ENCODE measurements at places on chromosomes 4 and X. TPM values are rescaled to one million over a fixed set of nuclear protein-coding genes. Genes with fewer than 3 reads are reported as not detected.

- no peak for DNase-seq
These were observed 824.0 kb downstream of the RAPGEF2 start for GRCh38 chr4:159926871-159927270.

DNA sequence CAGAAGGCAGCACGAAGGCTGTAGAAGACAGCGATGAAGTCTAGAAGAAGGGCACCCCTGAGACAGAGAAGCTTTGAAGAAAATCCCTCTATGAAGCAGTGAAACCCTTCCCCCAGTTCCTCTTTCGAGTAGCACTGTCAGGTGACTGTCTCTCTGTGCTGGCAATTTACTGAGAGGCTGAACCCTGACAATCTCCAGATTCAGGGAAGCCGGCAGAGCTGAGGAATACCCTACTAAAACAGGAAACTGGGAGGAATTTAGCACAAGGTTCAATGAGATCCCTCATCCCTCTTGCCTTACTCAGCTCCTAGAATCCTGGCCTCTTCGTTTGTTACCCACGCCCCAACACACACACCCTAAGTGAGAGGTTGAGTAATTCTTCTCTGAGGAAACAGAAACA lies 239.7 kb upstream of the NOCT start:
- peak; percentile 14 for DNase-seq

Gene PABPC4L
- polyA plus RNA-seq = 1.8 TPM

GRCh38 chrX:149131774-149132173 lies 373.3 kb downstream of the IDS start:
- DNase-seq = no peak

Gene TGIF2LX
- polyA plus RNA-seq = not detected

GRCh38 chr4:105088110-105088879 lies 58.4 kb upstream of the TET2 start:
- peak; percentile 62 for DNase-seq

DNA sequence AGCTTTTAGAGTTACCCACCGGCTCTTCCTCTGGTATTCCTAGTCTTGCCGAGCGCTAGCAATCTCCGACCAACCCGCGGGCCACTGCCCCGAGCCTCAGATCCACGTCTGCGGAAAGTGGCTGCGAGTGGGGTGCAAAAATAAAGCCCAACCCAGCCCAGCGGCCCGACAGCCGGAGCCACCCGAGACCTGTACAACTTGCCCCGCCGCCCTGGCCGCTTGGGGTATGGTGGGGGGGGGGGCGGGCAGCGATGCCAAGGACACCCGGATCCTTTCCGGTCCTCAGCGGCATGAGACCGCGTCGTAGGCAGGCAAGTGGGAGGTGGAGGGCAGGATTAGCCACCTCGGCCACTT lies 1.6 kb downstream of the SLITRK4 start:
- no peak for DNase-seq

GRCh38 chr4:87270144-87270543 lies 49.7 kb upstream of the KLHL8 start:
- DNase-seq = peak; percentile 65

Gene UGT2A1
- polyA plus RNA-seq = not detected

Gene ZCCHC18
- polyA plus RNA-seq = 4.9 TPM

GRCh38 chr4:1760521-1761071 lies 32.5 kb upstream of the FGFR3 start:
- DNase-seq = no peak

- DNase-seq = no peak
These were observed 77.6 kb downstream of the SNX25 start for GRCh38 chr4:185287031-185287430.

GRCh38 chrX:110204986-110205385 lies 112.9 kb downstream of the AMMECR1 start:
- no peak for DNase-seq

Measured in GM23338 (cell line).